A549 treated with AZD2906 at 1 μM for 4 hours (cell line): ENCODE measurements at places on chromosomes 11 and 22. TPM values are rescaled to one million over a fixed set of nuclear protein-coding genes. Genes with fewer than 3 reads are reported as not detected.

Gene TSSK2
- not detected in 5 replicates for total RNA-seq

Gene NLRP14
- total RNA-seq = not detected in 5 replicates

Gene PSMD13
- total RNA-seq = 157 to 204 TPM (median 164 TPM) in 5 replicates

Gene UBQLNL
- 0.02 TPM in 1 of 5 replicates, not detected in the others for total RNA-seq

Gene APOBEC3H
- 0.22 to 0.64 TPM (median 0.30 TPM) in 5 replicates for total RNA-seq

Gene TRPM5
- total RNA-seq = not detected in 5 replicates

Gene RAG2
- total RNA-seq = not detected in 5 replicates

Gene OR52I2
- total RNA-seq = not detected in 5 replicates

Gene APOA5
- 0.11 TPM in 1 of 5 replicates, not detected in the others for total RNA-seq

Gene RAB38
- total RNA-seq = 0.77 to 1.2 TPM (median 0.94 TPM) in 5 replicates

Gene RNF214
- total RNA-seq = 9.4 to 13.9 TPM (median 12.1 TPM) in 5 replicates

Gene SYCE3
- 0.22 to 0.37 TPM (median 0.29 TPM) in 3 of 5 replicates, not detected in the others for total RNA-seq

Gene CABP7
- 0.08 to 0.20 TPM (median 0.17 TPM) in 5 replicates for total RNA-seq

Gene APOL5
- total RNA-seq = not detected in 5 replicates

Gene PATE4
- not detected in 5 replicates for total RNA-seq

Gene PHRF1
- total RNA-seq = 32.6 to 39.0 TPM (median 36.7 TPM) in 5 replicates

Gene MMP13
- 0.04 to 0.08 TPM in 2 of 5 replicates, not detected in the others for total RNA-seq

Gene CRYBB3
- total RNA-seq = 0.09 to 0.18 TPM in 2 of 5 replicates, not detected in the others

Gene IGLL5
- total RNA-seq = not detected in 5 replicates

Gene CCDC73
- total RNA-seq = 0.03 TPM in 2 of 5 replicates, not detected in the others

Gene TEX54
- not detected in 5 replicates for total RNA-seq

Gene MUC2
- total RNA-seq = 0.04 to 0.24 TPM (median 0.12 TPM) in 5 replicates

Gene A4GALT
- 20.3 to 28.0 TPM (median 27.2 TPM) in 5 replicates for total RNA-seq

Gene PDGFB
- 2.9 to 4.2 TPM (median 3.2 TPM) in 5 replicates for total RNA-seq

Gene SMIM35
- not detected in 5 replicates for total RNA-seq

Gene FZD4
- total RNA-seq = 1.1 to 1.5 TPM (median 1.3 TPM) in 5 replicates

Gene TCF20
- total RNA-seq = 11.6 to 16.2 TPM (median 12.9 TPM) in 5 replicates

Gene PATE2
- not detected in 5 replicates for total RNA-seq

Gene MUC15
- not detected in 5 replicates for total RNA-seq

Gene MIF
- total RNA-seq = 487 to 986 TPM (median 932 TPM) in 5 replicates

Gene JAML
- not detected in 5 replicates for total RNA-seq

Gene CYP2D6
- 0.30 to 0.70 TPM (median 0.32 TPM) in 5 replicates for total RNA-seq

Gene APLNR
- total RNA-seq = 0.03 TPM in 2 of 5 replicates, not detected in the others

Gene NDUFS8
- 260 to 390 TPM (median 377 TPM) in 5 replicates for total RNA-seq

Gene TMEM109
- total RNA-seq = 107 to 136 TPM (median 130 TPM) in 5 replicates

Gene APOL4
- 0.01 to 0.05 TPM (median 0.03 TPM) in 4 of 5 replicates, not detected in the other for total RNA-seq

Gene AIFM3
- 1.9 to 4.2 TPM (median 3.2 TPM) in 5 replicates for total RNA-seq

Gene E2F8
- 5.3 to 6.2 TPM (median 5.9 TPM) in 5 replicates for total RNA-seq
